ENCODE measurements at places on chromosomes 3 and 15. TPM values are rescaled to one million over a fixed set of nuclear protein-coding genes. Genes with fewer than 3 reads are reported as not detected.

Gene FBXL22
- 36.8 TPM for total RNA-seq

Gene ROPN1
- total RNA-seq = not detected

Gene FRMD5
- total RNA-seq = 0.37 TPM

Gene SPINK8
- total RNA-seq = not detected

Gene CDHR4
- 0.46 TPM for total RNA-seq

Gene GOLGA8T
- not detected for total RNA-seq

Gene MYEF2
- total RNA-seq = 16.5 TPM

Gene STAC
- total RNA-seq = 2.7 TPM

Gene GHSR
- total RNA-seq = not detected

Gene THBS1
- 585 TPM for total RNA-seq

Gene MYH15
- 0.19 TPM for total RNA-seq

Gene UCN2
- total RNA-seq = not detected

Gene GABRA5
- total RNA-seq = not detected

Gene TICRR
- total RNA-seq = 0.09 TPM

Gene PCOLCE2
- 54.5 TPM for total RNA-seq

Gene P3H2
- total RNA-seq = 20.5 TPM

Gene CCR3
- not detected for total RNA-seq

Gene SPPL2A
- 98.9 TPM for total RNA-seq

All from posterior vena cava (tissue), 2 donors.